Stimulated activated CD8-positive, alpha-beta memory T cell treated with anti-CD3 and anti-CD28 coated beads, Interleukin-4, amount 100 ng/mL, for 48 hours (primary cell): ENCODE measurements at places on chromosomes 7 and 10.

GRCh38 chr10:69879634-69880257 lies 78.0 kb downstream of the COL13A1 start:
- no peak for DNase-seq

GRCh38 chr7:7996568-7996967 lies 28.0 kb downstream of the GLCCI1 start:
- no peak for DNase-seq

DNA sequence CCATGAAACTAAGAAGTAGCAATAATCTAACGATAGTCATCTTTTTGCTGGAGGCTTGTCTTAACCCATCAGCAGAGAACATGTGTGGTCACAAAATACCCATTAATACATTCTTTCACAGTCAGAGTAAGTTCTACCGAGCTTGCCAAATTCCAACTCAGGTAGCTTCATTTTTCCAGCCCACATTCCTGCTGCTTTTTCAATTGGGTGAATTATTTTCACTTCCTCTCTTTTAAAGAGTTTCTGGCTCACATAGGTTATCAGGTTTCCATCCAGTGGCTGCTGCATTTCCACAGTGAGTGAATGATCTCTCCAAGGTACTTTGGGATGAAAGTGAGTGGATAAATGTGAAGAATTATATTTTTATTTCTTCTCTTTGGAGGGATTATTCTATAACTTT lies 233.1 kb downstream of the SEMA3E start:
- DNase-seq: no peak

DNA sequence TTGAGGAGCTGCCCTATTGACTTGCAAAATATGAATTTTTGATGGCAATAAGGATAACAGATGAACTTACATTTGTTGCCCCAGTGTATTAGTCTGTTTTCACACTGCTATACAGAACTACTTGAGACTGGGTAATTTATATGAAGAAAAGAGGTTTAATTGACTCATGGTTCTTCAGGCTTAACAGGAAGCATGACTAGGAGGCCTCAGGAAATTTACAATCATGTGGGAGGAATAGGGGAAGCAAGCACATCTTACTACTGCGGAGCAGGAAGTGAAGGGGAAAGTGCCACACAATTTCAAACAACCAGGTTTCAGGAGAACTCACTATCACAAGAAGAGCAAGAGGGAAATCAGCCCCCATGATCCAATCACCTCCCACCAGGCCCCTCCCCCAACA lies 57.9 kb downstream of the ZNF22 start:
- DNase-seq: no peak

GRCh38 chr7:56250135-56250534 lies 133.9 kb upstream of the NUPR2 start:
- DNase-seq: no peak

- no peak for DNase-seq
These were observed 562 bp downstream of the NUB1 start for GRCh38 chr7:151342102-151342646.

- no peak for DNase-seq
These were observed 55.7 kb downstream of the ANKMY2 start for GRCh38 chr7:16589881-16590280.

GRCh38 chr10:117096599-117097201 lies 41.4 kb downstream of the VAX1 start:
- no peak for DNase-seq

DNA sequence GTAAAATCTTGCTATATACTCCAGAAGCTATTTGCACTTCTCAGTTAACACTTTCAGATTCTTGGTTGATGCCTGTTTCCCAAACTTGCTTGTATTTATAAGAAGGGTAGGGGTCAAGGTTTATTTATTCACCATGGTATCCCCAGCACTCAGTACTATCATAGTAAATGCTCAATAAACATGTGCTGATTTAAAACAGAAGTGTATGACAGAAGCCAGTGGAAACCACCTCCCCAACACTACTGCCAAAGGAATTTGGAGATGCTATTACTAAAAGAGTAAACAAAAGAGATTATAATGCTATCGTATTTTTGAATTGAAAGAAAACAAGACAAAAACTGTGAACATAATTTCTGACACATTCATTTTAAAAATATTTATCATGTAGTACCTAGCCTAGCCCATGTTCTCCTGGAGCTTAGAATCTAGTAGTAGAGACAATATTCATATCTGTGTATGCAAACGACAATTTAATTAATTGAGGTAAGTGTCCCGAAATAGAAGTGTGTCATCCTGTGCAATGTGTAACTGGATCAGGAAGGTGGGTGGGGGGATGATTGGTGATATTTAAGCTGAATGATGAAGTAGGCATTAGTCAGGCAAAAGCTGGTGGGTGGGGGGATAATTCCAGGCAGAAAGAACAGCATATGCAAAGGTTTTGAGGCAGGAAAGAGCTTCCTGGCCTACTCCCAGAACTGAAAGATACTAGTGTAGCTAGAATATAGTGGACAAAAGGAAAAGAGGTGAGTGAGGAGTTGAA lies 77.5 kb downstream of the HGF start:
- no peak for DNase-seq

- peak; percentile 6 for DNase-seq
These were observed 76.4 kb downstream of the CARD11 start for GRCh38 chr7:2967253-2967652.

GRCh38 chr10:70702190-70702763 lies 30.0 kb downstream of the ADAMTS14 start:
- no peak for DNase-seq

GRCh38 chr7:44144426-44144967 lies 3.4 kb upstream of the MYL7 start:
- no peak for DNase-seq

DNA sequence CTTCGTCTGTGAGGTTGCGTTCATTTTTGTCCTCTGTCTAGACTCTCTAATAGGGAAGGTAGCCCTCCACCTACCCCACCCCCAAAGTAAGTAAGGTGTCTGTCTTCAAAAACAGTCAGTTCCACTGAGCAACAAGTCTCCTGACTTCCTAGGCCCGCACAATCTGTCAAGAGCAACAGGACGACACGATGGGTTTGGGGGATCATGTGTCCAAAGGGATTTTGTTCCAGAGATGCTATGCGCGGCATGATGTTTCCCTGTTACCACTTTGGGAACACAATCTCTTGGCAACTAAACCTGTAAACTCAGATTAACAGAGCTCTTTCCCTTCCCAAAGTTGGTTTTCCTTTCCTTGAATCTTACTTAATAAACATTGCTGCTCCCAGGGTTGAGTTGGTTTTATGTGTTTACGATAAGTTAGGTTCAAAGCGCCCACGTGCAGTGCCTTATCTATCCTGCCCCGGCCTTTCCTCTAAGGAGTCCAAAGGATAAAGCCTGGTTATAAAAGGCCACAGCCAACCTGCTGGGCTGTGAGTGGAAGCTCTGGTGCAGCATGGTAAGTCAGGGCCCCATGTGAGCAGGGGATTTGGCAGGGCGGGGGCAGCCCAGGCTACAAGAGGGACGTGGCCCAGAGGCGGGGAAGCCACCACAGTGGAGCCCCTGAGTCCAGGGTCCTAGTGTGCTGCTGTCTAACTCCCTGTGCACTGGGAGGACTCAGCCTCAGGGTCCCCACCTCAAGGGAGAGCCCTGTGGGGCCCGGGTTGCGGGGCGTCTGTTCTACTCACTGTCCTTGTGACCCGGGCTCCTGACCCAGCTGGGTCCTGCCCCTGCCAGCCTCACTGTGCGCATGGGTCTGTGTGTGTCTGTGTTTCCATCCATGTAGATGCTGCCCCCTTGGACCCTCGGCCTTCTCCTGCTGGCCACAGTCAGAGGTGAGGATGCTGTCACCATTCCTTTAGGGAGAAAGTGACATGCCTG lies at the start of gene PNLIPRP2:
TSS of gene PNLIPRP2 (plus strand) at position 531 of the 978 bp plus-strand sequence.
- DNase-seq: no peak

DNA sequence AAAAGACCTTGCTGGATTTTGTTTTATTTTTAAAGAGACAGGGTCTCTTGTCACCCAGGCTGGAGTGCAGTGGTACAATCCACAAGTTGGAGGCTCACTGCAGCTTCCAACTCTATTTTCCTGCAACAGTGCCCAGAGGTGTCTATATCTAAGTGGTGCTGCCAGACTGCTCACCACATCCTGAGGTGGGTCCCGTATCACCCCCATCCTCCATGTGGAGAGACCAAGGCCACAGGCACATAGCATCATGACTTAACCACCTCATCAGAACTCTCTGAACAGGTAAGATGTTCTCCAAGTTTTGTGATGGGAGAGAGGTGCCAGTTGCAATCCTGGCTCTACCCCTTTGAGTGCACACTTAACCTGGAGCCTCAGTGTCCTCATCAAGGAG lies 98.2 kb downstream of the RNF216 start:
- no peak for DNase-seq

- DNase-seq: no peak
These were observed 62.6 kb downstream of the CACNB2 start for GRCh38 chr10:18202680-18203460.

GRCh38 chr7:100675581-100676350 lies 2.2 kb downstream of the GNB2 start:
- DNase-seq: peak; percentile 83

DNA sequence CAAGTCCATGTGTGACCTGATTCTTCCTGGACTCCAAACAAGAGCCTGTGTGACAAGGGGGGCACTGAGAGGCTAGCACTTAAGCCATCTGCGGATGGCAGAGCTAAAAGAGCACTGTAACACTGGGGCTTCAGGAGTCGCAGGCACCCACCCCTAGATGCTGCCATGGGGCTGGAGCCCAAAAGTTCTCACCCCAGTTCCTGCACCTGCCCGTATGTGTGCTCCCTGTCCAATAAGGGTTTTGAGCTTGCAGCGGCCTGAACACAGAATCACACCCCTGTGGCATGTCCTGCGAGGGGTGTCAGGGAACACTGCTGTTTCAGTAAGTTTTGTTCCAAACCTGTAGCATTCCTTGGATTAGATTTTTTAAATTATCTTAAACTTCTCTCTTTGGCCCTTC lies 53.2 kb upstream of the GPR37 start:
- DNase-seq: no peak

DNA sequence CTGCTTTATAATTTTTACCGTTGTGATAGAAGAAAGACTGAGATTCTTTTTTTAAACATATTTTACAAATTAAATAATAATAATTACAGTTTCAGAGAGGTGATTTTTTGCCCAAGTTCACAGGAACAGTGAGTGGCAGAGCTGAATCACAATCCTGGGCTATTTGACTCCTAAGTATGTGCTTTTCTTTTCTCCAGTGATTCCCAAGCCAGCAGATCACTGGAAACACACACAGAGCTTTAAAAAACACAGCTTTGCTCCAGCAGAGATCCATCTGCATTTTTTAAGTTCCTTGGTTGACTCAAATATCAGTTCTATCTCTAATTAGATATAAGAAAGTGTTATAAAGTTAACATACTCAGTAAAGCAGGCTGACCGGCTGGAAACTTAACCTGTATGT lies 69.0 kb downstream of the AHR start:
- no peak for DNase-seq

GRCh38 chr10:29579455-29579970 lies 55.3 kb downstream of the SVIL start:
- no peak for DNase-seq

DNA sequence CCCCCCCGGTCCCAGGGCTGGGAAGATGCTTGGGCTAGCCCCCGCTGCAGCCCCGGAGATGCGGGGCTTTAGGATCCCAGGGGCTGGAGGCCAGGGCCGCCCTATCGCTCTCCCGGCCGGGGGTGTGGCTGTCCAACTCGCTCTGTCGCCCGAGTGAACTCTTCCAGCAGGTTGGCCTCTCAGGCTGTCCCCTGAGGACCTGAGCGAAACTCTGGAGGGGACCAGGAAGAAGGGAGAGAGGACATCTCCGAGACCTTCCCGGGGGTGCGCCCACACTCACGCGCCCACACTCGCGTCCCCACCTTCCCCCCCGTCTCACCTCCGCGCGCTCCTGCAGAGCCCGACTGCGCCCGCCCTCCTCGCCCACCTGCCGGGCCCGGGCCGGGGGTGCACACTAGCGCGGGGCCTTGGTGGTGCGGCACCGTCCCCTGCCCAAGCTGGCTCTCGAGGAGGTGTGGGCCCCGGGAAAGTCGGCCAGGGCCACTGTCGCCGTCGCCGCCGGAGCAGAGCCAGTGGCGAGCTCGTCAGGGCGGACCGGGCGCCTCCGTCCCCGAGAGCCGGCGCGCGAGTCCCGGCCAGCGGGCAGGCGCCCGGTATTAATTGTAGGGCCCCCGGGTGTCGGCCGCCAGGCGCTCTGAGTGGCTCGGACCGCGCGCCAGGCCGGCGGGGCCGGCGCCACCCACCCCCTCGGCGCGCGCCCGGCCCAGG lies 101.7 kb upstream of the SVIL start:
- DNase-seq: peak; percentile 42

DNA sequence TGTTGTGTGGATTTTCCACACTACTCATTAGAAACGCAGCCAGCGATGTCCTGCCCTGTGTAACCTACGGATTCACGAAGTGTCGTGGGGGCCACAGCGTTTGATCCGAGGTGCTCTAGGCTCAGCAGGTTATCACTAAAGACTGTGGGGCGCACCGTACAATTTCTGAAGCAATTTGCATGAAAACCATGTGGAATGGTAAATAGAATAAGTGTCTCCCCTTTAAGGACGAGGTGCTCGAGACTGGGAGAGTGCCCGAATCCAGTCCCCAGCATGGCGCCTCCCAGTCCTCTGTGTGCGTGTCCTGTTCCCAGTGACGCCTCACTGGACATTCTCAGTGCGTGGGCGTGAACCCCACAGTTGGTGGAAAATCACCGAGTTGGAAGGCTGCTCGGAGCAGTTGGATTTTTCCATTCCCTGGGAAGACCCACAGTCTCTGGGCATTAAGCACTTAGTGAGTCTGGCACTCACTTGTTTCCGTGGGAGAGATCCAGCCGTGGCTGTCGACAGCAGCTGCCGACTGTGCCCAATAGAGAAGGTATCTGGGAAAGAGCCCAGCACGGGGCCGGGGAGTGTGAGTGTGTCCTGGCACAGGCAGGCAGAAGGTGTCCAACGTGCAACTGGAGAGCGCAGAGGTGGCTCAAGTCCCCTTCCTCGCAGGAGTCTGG lies 37.0 kb downstream of the PFKP start:
- no peak for DNase-seq

DNA sequence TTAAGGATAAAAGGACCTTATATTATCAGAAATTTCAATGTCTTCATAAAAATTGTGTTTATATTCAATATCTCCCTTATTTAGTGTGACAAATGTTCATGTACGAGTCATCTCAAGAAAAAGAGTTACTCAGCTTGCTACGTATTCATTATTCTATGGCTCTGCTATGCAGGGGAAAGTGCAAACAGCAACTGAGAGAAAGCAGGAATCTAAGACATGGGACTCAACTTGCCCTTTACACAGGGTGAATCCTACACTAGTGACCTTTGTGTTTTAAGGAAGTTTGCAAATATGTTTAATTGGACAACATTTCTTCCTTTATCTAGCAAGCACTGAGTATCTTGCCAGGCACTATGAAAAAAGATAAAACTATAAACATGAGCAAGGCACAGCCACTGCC lies 104.7 kb downstream of the NPSR1 start:
- no peak for DNase-seq

- DNase-seq: no peak
These were observed 18.8 kb downstream of the EZH2 start for GRCh38 chr7:148865283-148865682.
